Astrocyte of the spinal cord (primary cell): ENCODE measurements at places on chromosomes 7 and 10.

GRCh38 chr10:2145491-2145890, 408.2 kb upstream of the ADARB2 start:
- no peak for DNase-seq

GRCh38 chr10:72747521-72747920, 55.6 kb downstream of the MCU start:
- DNase-seq, result no peak

- no peak for DNase-seq
Observed at GRCh38 chr7:135150072-135150782, 2.4 kb downstream of the TMEM140 start.

- no peak for DNase-seq
Observed at GRCh38 chr7:27737616-27738015, 2.3 kb upstream of the TAX1BP1 start.

- no peak for DNase-seq
Observed at GRCh38 chr7:116219288-116219687, 8.9 kb downstream of the TES start.

GRCh38 chr10:50653758-50654157, 30.0 kb upstream of the SGMS1 start:
- no peak for DNase-seq

DNA sequence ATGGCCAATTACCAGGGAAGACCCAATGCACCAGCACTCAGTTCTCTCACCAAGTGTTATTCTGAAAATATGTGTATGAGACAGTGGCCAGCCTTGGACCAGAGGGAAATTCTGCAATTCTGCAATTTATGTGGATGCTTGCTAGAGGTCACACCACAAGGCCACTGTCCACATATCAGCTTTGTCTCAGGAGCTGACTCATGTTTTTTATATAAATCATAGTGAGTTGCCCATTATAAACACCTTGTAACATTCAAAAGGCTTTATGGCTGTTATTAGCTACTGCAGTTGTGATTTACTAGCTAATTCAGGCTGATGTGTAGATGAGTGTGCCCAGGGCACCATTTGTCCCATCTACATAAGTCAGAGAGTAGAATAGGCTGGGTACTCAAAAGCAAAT, 649.0 kb downstream of the LRMDA start:
- DNase-seq, result peak; percentile 74
